ENCODE measurements at places on chromosomes 2 and 18. TPM values are rescaled to one million over a fixed set of nuclear protein-coding genes. Genes with fewer than 3 reads are reported as not detected.

GRCh38 chr2:226030788-226031646 is 631.5 kb downstream of the NYAP2 start:
- peak; percentile 71 for DNase-seq

- DNase-seq, result no peak
These were observed 260.7 kb upstream of the STON1 start for GRCh38 chr2:48269117-48269822.

DNA sequence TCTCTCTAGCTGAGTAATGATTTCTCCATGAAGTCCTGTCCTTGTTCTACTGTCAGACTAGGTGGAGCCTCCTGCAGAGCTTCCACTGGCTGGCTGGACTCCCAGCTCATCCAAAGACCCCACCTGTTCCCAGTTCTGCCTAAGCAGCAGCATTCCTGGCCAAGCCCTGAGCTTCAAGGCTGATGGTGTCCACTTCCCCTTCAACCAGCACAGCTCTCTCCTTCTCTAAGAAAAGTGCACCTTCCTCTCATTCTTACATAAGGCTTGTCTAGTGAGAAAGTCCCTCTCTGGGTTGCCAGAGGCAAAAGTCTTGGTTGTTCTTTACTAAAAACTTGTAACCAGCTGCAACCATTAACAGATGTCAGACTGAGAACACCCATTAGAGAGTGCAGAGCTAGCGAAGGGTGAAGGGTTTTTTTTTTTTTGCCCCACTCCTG is 58.9 kb downstream of the CXCR4 start:
- no peak for DNase-seq

- no peak for DNase-seq
These were observed 93.5 kb downstream of the LPIN1 start for GRCh38 chr2:11839916-11840315.

DNA sequence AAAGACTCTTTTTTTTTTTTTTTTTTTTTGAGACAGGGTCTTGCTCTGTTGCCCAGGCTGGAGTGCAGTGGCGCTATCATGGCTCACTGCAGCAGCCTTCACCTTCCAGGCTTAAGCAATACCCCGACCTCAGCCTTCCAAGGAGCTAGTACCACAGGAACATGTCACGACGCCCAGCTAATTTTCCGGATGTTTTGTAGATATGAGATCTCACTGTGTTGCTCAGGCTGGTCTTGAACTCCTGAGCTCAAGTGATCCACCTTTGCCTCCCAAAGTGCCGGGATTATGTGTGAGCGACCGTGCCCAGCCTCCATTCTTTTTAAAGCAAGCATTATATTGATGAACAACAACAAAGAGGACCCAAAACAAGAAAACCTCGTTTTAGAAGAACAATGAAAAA is 307.1 kb upstream of the ID2 start:
- no peak for DNase-seq

DNA sequence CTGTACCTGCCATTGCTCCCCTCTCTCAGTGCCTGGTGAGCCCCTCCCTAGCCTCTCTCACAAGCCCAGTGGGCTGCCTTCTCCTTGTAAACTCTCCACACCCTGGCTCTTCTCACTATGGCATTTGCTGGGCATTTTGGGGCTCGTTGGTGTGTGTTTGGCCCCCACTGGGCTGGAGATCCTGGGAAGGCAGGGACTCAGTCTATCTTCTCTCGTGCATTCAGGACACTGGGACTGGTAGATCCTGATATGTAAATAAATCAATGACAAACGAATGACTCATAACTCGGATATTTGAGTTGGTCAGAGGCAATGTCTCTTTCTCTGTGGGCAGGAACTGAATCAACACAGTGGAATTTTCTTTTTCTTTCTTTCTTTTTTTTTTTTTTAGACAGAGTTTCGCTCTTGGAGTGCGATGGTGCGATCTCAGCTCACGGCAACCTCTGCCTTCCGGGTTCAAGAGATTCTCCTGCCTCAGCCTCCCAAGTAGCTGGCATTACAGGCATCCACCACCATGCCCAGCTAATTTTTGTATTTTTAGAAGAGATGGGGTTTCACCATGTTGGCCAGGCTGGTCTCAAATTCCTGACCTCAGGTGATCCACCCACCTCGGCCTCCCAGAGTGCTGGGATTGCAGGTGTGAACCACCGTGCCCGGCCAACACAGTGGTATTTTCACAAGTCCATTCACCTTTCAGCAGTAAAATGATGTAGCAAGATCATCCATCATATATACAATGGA is 144.6 kb upstream of the SPRED2 start:
- DNase-seq, result peak; percentile 40

DNA sequence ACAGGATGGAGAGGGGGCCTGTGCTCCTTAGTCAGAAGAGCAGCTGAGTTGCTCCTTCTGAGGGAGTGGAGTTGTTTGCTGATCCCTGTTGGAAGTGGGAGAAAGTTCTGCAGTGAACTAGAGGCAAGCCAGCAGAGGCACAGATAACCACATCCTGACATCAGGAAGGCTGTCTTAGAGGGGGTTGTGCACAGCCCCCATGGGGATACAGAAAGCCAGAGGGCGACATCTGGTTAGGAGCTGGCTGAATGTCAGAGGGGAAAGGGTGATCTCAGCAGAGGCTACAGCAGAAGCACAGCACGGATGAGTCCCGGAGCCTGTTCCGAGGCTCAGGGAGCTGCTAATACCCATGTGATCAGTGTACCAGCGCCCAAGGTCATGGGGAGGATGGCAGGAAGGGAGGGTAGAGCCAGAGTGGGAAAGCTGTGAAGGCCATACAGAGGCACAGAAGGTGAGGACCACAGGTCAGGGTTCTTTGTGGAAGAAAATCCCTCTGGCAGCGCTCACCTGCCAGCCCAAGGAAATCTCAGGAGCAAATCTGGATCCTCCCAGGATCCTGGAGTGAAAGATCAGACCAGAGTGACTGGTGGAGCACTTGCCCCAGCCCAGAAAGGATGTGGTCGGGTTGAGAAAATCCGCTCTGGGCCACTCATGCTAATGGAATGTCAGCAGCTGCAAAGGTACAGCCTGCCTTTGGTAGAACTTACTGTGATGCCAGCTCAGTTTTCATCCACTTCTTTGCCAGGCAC is 111.8 kb downstream of the STPG4 start:
- peak; percentile 96 for DNase-seq

The PLEKHM3 gene
- 6.0 TPM for total RNA-seq

The TUBB8B gene
- not detected for total RNA-seq

The AMER3 gene
- total RNA-seq, result not detected

The RPE gene
- 27.6 TPM for total RNA-seq
